Stimulated activated CD4-positive, alpha-beta T cell treated with anti-CD3 and anti-CD28 coated beads, Interleukin-4, amount 100 ng/mL, for 4 hours (primary cell): ENCODE measurements at places on chromosomes 6 and 20.

DNA sequence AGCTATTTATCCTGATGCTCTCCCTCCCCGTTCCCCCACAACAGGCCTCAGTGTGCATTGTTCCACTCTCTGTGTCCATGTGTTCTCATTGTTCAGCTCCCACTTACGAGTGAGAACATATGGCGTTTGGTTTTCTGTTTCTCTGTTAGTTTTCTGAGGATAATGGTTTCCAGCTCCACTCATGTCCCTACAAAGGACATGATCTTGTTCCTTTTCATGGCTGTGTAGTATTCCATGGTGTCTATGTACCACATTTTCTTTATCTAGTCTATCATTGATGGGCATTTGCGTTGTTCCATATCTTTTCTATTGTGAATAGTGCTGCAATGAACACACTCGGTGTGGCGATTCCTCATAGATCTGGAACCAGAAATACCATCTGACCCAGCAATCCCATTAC is 225.9 kb upstream of the CDH4 start:
- no peak for DNase-seq

DNA sequence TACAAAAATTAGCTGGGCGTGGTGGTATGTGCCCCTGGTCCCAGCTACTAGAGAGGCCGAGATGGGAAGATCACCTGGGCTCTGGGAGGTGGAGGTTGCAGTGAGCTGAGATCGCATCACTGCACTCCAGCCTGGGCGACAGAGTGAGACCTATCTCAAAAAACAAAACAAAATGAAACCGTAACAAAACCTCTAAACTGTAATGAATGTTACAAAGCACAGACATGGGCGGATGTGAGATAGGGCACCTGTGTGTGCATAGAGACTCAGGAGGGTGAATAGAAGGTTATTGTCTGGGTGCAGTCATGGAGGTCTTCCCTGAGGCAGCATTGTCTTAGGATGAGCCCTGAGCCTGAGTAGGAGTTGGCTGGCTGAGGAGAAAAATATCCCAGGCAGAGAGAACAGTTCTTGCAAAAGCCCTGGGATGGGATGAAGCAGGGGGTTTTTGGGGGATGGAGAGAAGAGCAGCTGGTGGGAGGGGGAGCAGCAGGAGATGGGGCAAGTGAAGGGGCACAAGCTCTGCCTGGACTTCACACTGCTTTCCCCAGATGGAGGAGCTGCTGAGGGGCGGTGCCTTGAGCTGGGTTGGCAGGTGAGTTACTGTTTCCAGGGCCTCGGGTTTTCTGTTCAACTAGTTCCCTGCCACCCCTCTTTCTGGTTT is 5.2 kb downstream of the BCAS4 start:
- DNase-seq = no peak

- DNase-seq = peak; percentile 15
Observed at GRCh38 chr6:162733489-162733888, 5.7 kb downstream of the PACRG start.

DNA sequence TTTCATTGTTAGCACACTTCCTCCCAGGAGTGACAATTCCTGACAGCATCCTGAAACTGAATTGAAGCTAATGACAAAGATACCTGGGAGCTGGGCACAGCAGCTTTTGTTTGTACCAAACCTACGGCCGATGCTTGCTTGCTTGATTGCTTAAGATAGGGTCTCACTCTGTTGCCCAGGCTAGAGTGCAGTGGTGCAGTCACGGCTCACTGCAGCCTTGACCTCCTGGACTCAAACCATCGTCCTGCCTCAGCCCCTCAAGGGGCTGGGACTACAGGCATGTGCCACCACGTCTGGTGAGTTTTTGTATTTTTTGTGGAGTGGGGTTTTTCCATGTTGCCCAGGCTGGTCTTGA is 84.7 kb upstream of the SCP2D1 start:
- no peak for DNase-seq

- DNase-seq = no peak
Observed at GRCh38 chr6:14925699-14926026, 320.2 kb upstream of the JARID2 start.

GRCh38 chr6:148448369-148449012 is 105.9 kb downstream of the SASH1 start:
- no peak for DNase-seq
